Endodermal cell (in vitro differentiated cells): ENCODE measurements at places on chromosomes 2 and 18. TPM values are rescaled to one million over a fixed set of nuclear protein-coding genes. Genes with fewer than 3 reads are reported as not detected.

Gene SERPINB2
- not detected in 2 replicates for total RNA-seq

Gene DPP4
- total RNA-seq = 0.46 to 1.0 TPM (median 0.48 TPM) in 3 replicates

- no peak for DNase-seq
Measured at GRCh38 chr2:172647439-172647838, 88.2 kb upstream of the RAPGEF4 start.

DNA sequence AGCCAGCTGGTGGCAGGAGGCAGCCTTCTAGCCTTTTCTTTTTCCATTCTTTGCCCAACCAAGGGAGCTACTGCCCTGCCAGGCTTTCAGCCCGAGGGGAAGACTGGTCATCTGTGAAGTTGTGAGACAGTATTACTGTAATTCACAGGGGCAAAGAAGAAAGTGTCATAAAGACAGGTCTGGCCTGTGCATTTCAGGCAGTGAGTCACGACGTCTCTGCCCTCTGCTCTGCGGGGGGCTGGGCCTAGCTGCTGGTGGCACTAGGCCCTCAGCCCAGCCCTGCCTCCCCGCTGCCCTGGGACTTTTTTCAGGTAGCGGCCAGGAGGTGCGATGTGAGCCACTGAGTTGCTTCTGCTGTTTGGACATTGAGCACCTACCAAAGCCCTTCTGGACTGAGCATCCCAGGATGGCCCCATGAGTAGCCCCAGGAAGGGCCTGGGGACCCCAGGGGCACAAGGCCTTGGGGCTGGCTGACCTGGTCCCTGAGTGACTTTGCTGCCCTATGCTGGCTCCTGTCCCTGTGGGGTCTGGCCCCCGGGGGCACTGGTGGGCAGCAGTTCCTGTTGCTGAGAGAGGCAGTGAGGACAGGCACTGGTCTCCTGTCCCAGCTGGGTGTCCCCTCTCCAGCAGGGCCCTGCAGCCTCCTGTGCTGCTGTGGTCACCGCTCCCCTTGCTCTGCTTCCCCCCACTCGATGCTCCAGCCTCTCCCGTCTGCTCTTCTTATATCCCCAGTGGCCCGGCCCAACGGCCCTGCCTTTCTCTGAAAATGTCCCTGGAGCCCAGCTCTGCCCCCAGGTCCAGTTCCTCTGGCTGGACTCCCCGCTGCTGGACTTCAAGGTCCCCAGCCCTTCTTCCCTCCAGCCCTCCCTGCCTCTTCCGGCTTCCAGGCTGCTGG lies 7.0 kb downstream of the INHBB start:
- no peak for DNase-seq
